ENCODE measurements at places on chromosomes 11 and 22.

DNA sequence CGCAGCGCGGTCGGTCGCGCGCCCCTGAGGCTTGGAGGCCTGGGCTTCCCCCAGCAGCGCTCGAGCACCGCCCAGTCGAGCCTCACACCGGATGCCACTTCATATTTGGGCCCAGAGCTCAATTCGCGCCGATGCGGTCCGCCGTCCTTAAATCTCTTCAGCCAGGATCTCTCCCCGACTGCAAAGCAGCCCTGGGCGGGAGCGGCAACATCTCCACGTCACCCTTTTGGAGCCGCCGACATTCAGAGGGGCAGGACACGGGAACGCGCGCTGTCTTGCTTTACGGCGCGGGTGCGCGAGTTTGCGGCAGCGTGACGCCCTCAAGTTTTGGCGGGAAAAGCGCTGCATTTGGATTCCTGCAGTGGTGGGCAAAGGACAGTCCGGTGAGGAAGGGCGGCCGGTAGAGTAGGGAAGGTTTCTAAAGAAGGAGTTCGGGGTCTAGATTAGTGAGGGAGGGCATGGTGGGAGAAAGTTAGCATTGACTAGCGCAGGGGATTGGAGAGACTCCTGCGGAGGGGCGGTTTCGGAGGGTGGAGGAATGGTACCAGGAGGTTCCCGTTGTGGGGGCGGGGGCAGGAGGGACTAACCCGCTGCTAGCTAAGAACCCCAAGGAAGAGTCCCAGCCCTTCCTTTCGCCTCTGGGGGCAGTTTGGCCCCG is 796 bp downstream of the CHEK1 start:
- peak; percentile 76 for DNase-seq

GRCh38 chr11:86861810-86862209 is 61.5 kb downstream of the PRSS23 start:
- DNase-seq, result no peak

DNA sequence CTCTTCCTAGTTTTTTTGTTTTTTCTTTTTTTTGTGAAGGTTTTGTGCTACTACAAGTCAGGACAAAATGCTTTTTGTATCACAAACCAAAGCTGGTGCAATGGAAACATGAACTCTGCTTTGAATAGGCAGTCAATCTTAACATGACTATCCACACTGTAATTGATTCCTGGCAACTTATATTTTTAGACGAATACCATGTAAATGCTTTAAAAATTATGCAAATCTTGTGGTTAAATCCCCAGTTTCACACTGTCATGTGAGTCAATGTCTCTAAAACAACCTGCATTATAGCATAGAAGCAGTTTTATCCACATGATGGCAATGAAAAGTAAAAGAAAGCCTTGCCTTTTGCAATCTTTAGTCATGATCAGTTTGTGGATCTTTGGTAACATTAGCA is 8.9 kb downstream of the TRPC6 start:
- DNase-seq, result no peak

- peak; percentile 85 for DNase-seq
These were observed 164.6 kb downstream of the ETS1 start for GRCh38 chr11:128422576-128423370.

- no peak for DNase-seq
These were observed 129.9 kb upstream of the B3GAT1 start for GRCh38 chr11:134541951-134542350.

DNA sequence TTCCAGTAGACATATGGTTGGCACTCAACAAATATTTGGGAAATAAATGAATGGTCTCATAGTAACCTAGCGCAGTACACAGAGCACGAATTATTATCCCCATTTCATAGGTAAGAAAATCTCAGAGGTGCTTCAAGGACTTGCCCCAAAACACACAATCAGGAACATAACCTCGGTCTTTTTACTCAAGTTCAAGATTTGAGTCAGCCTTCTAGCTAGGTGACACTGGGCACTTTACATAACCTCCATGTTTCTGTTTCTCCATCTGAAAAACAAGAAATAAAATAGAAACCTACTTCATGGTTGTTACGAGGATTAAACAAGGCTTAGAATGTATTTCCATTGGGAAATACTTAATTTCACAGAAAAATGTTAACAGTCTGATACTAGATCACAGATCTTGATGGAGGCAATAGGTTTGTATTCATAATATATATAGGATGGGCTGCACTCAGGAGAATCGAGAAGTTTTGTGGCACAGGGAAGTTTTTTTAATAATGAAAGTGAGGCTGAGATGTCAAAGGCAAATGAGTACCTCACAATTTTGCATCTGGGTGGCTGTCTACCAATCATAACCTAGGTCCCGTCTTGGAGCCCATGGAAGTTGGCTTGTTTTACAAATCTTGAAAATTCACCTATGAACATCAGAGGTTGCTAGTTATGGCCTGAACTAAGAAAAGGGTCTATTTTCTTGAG is 147.4 kb upstream of the ZC3H12C start:
- DNase-seq, result no peak

DNA sequence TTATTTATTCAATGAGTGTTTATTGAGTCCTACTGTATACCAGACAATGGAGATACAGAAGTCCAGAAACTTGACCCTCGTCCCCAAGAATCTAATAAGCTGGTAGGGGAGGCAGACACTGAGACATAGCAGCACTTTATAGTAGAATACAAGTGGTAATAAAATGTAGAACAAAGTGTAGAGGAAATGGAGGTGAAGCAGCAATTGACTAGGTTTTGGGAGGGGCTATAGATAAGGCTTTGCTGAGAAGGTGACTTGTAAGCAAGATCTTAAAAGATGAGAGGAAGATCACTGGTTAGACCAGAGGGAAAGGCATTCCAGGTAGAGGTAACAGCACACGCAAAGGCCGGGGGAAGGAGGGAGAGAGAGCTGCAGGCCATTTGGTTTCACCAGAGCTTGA is 57.3 kb downstream of the ZBTB16 start:
- no peak for DNase-seq

GRCh38 chr22:32558681-32559355 is 84.2 kb downstream of the FBXO7 start:
- no peak for DNase-seq

DNA sequence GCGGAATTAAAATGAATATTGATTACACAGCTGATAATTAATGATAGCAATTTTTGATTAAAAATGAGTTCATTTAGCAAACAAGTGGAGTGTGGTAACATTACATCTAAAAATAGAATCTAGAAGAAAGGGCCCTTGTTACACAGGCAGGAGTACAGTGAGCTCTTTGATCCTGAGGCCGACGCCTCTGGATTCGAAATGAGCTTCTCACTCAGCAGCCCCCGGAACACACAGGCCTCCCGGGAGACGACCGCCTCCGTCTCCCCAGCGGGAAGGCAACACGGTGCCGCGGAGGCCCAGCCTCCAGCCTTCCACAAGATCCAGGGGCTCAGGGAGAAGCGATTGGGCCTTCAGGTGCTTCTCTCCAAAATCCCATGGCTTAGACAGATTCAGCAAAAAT is 379.1 kb downstream of the BRD1 start:
- no peak for DNase-seq

- no peak for DNase-seq
These were observed 11.6 kb upstream of the ALKBH3 start for GRCh38 chr11:43868852-43869567.

DNA sequence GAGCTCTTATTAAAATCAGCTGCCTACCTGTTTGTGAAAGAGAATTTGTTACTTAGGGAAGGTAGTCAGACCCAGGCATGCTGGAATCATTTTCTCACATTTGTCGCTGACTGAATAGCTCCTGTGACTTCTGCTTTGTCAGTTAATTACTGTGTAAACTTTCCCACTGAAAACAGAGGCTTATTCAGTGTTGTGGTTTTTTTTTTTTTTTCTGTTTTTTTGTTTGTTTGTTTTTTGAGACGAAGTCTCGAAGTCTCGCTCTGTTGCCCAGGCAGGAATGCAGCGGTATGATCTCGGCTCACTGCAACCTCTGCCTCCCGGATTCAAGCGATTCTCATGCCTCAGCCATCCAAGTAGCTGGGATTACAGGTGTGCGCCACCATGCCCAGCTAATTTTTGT is 5.6 kb upstream of the LDLRAD3 start:
- DNase-seq, result no peak

DNA sequence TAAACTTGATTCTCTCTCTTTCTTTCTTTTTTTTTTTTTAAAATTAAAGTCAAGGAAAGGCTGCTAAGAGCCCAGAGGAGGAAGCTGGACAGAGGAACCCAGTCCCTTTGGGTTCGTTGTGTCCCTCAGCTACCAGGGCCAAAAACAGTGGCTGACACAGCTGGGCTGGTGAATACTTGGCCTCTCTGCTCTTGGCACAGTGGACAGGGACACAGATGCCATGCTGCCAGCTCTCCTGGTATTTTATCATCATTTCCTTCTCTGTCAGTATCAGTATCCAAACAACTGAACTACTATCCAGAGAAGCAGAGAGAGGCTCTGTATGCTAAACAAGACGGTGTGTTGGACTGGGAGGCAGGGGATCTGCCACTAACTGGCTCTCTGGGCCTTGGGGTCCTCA is 123.7 kb upstream of the CCDC90B start:
- no peak for DNase-seq

DNA sequence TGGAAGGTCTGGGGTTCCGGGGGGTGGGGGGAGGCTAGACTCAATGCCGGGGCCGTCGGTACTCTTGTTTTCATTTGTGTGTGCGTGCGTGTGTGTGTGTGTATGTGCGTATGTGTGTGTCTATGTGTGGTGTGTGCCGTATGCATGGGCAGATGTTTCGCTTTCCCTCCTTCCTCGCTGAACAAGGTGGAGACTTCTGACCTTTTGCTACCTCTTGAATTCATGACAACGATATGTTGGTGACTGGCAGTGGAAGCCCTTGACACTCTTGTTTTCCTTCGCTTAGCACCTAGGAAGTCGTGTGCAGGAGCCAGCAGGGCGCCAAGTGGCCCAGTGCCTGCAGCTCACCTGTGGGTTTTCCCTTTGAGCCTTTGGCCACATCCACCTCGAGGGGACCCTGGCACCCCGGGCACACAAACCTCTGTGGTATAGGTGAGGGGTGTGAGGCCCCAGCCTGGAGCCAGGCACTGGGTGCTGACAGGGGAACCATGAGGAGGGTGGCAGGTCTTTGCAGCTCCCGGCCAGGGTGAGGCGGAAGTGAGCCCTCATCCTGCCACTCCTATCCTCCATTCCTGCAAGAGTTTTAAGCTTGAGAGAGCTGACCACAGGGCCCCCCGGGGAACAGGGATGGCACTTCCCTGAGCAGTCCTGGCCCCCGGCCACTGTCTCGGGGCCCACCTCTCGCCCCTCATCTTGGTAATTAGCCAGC is 19.3 kb upstream of the TMEM191C start:
- no peak for DNase-seq

- no peak for DNase-seq
These were observed 37.2 kb upstream of the ACER3 start for GRCh38 chr11:76823481-76824028.

All from stimulated activated CD4-positive, alpha-beta T cell treated with anti-CD3 and anti-CD28 coated beads, TNF-alpha, amount 100 ng/mL, for 4 hours (primary cell).